ENCODE measurements at places on chromosomes 6 and 20.

DNA sequence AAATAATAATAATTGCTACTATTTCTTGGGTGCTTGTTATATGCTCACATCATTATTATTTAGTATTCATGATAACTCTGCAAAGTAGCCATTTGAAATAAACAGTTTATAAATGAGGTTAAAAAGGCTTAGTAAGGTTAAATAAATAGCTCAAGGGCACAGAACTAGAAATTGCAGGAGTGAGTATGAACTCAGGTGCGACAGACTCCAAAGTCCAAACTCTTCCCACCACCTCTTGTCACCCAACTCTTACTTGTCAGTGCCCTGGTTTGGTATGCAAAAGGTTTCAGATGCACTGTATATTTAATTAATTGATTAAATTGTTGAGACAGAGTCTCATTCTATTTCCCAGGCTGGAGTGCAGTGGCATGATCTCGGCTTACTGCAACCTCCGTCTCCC lies 20.7 kb upstream of the CDC5L start:
- DNase-seq: no peak

DNA sequence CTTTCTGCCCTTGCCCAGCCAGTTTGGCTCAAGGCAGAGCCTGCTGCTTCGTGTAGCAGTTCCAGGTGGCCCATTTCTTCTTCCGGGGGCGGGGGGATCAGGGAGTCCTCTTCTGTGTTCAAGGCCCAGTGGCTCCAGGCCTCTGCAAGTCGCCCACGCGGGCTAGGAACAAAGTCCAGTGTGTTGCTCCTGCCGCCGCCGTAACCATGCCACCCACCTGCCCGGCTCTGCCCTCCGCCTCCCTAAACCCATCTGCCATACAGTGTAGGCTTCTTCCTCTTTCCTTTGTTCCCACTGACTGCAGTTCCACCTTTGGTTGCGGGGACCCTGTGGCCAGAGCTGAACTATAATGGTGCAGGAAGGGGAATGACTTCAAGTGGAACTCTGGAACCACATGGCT lies 43.9 kb upstream of the SRF start:
- DNase-seq: no peak

DNA sequence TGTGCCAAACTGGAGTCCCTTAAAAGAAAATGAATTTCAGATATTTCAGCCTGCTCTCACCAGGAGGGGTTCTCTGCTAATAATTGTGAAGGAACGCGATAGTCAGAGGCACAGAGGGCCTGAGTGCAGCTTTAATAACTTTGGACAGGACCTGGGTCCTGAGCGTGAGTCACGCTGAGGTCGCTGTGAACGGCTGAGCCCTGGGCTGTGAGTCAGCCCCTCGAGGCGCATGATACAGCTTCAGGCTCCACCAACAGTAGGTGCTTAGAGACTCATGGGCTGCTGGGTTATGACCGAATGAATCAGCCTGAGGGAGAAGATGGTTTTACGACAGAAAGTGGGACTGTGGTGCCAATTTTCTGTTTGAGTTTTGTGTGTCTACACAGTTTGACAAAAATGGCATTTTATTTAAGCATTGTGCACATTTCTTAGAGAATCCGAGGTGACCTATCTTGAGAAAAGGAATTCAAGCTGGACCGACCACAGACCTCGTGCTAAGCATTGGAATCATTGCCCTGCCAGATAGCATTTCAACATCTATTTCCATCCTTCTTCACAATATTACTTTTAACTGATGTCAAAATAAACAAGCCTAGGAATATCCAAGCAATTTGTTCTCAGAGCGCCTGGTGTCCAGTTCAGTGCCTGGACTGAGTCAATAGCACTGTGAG lies 183.0 kb downstream of the THBS2 start:
- no peak for DNase-seq

DNA sequence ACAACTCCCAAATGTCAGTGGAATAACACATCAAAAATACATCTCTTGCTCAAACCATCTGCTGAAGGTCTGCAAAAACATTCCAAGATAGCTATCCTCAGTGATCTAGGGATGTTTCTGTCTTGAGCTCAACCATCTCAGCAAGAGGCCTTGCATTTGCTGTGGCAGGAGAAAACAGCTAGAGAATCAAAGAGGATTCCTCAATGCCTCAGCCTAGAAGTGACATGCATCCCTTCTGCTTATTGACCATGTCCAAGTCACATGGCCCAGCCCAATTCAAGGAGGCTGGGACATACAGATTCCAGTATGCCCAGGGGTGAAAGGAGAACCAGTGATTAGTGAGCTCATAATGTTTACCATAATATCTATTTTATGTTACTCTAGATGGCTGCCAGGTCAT lies 269.5 kb downstream of the PLCB1 start:
- DNase-seq: no peak

- DNase-seq: no peak
Observed at GRCh38 chr20:37389844-37390275, 43.9 kb downstream of the SRC start.

GRCh38 chr6:101490857-101491256 lies 97.3 kb downstream of the GRIK2 start:
- no peak for DNase-seq

GRCh38 chr20:59560588-59561227 lies 43.6 kb upstream of the PHACTR3 start:
- DNase-seq: no peak

DNA sequence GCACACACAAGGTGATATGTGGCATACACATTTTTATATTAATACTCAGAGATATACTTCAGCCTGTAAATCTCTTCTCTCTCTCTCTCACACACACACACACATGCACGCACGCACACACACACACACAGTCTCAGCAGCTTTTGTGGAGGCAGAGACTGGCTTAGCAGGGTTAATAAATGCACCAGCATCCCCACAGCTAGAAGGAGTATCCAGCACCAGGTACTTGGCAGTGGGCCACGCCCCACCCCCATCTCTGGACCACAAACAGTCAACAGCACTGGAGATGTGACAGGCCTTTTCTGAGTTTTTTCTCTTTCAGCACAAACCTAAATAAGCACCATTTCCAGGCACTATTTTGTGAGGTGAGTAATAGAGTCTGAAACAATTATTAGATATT lies 47.3 kb upstream of the LRFN2 start:
- DNase-seq: no peak

DNA sequence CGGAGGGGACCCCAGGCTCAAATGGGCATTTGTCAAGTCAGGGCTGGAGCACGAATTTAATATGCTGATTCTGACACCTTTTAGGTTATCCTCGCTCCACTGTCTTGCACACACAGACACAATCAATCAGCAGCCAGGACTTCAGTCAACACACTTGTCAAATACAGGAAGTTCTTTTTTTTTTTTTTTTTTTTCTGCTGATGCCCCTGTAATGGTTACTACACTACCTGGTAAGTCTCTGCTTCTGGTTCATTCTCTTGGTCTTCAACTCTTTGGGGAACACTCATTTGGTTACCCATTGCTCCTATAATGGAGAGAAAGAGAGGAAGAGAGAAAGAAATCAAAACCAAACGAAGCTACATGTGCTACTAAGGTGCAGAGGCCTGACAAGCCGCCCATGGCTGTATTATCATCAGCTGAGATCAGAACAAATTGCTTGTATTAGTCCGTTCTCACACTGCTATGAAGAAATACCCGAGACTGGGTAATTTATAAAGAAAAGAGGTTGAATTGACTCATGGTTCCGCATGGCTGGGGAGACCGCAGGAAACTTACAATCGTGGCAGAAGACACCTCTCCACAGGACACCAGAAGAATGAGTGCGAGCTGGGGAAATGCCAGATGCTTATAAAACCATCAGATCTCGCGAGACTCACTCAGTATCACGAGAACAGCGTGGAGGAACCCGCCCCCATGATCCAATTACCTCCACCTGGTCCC lies 11.8 kb downstream of the BCAS1 start:
- DNase-seq: no peak

GRCh38 chr6:73525546-73526330 lies 4.9 kb upstream of the EEF1A1 start:
- no peak for DNase-seq

- no peak for DNase-seq
Observed at GRCh38 chr6:125165256-125165655, 11.7 kb downstream of the TPD52L1 start.

DNA sequence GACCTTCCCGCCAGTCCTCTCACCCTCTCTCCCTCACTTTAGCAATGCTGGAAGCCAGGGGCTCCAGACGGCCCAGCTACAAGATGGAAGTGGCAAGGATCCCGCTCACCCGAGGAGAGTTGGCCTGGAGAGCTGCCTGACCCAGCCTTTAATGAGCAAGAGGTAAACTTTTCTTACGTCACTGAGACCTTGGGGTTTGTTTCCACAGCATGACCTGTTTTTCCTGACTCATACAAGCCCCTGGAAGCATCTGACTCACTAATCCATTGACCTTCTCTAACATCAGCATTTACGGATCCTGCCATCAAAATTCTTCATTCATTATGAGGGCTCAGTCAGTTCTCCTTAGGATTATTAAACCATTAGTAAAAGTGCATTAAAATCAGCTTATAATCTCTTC lies 120.4 kb downstream of the MYLK4 start:
- DNase-seq: no peak

- DNase-seq: no peak
Observed at GRCh38 chr6:7728855-7729590, 3.1 kb downstream of the BMP6 start.

GRCh38 chr6:17149571-17149970 lies 47.7 kb downstream of the STMND1 start:
- DNase-seq: no peak

- DNase-seq: no peak
Observed at GRCh38 chr6:15993716-15994228, 135.1 kb upstream of the MYLIP start.

GRCh38 chr20:43690943-43691598 lies 24.2 kb downstream of the MYBL2 start:
- no peak for DNase-seq

- DNase-seq: no peak
Observed at GRCh38 chr6:143585241-143585640, 73.7 kb upstream of the FUCA2 start.

DNA sequence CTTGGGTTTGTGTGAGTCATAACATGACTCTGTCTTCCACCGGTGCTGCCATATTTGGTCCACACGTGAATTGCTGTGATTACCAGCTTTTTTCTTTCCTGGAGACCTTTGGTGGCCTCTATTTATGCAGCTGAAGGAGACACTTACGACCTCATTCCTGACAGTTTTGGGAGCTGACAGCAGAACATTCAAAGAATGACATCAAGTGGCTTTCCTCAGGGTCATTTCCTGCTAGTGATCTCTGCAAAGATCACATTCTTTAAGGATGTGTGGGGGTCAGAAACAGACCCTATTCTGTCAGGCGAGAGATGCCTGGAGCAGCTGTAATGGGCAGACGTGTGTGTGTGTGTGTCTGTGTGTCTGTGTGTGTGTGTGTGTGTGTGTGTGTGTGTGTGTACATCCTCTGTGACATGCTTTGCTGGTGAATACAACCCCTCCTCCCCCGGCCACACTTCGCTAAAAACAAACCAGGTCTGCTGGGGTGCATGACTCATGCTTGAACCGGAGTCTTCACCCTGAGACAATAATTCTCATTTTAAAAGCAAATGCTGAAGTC lies 115.6 kb downstream of the TMEM170B start:
- peak; percentile 10 for DNase-seq

DNA sequence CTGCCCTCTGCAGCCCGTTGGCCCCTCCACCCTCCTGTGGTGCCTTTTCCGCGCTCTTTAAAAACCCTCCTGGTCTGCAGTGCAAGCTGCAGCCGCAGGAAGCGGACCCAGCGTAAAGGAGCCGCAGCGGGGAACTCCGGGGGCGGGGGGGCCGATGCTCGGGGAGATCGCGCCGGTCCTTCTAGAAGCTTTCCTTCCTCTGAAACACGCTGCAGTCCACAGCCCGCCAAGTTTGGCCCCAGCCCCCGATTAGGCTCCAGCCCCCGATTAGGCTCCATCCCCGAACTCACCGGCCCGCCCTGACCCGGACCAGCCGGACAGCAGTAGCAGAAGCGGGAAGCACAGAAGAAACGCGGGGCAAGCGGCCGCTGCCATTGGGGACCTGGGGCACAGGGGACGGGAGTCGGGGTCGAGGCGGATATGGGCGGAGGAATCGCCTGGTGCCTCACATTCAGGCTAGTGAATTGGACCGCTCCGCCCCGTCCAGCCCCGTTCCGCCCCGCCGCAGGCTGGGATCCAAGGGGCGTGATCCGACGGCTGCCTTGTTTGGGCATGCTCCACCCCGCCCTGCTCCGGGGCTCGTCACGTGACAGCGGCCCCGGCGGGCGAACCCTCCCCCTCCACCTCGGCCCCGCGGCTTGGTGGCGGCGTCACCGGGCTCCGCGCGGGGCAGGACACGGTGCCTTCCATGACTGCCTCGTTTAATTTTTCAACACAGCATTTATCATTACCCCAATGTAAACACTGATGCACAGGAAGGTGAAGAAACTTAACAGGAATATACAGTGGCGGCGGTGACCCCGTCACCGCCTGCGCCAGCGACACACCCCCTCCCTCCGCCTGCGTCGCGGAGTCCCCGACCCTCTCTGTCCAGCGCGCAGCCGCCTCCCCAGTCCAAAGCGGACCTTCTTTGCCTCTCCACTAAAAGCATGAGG lies 20.3 kb downstream of the RAET1L start:
- DNase-seq: peak; percentile 84

- no peak for DNase-seq
Observed at GRCh38 chr20:40682104-40682981, 6.7 kb downstream of the MAFB start.

DNA sequence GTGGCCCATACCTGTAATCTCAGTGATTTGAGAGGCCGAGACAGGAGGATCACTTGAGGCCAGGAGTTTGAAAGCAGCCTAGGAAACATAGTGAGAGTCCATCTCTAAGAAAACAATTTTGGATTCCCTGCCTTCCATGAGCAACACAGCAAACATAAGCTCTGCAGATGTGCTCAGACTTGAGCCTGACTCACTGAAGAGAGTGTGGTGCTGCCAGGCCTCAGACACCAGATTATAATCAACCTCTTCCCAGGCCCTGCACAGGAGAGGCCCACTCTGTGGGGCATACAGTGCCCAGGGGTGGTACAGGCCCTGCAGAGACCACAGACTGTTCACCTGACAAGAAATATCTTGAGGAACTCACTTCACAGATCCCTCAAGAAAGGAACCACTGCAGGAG lies 19.9 kb downstream of the HLA-DPB1 start:
- DNase-seq: no peak

DNA sequence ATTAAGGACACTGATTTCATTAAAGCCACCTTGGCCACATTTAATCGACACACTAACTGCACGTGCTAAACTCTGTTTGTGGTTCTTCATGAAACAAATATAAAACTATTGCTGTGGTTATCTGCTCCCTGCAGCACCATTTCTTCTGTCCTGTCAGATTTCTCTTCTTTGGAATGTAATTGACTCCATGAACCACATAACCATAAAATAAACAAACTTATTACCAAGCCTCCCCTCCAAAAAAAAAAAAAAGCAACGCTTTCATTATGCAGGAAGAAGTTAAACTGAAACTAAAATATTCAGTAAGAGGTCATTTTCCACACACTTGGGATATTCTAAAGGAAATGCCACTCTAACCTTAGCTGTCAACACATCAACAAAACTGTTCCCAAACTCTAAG lies 319.1 kb upstream of the NT5E start:
- DNase-seq: no peak

DNA sequence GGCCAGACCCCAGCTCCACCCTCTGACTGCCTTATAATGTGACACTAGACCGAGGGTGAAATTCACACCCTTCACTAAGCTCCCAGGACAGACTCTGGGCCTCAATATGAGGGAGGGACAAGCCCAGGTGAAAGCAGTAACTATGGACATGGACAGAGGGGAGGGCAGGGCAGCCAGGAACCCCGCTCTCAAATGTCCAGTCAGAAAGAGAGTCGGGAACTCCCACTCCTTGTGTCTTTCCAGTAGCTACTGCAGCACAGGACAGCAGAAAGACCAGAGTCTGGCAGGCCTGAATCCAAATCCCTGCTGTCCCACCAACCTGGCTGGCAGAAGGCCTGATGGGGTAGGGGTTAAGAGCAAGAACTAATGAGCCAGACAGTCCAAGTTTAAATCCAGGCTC lies 6.4 kb downstream of the C20orf96 start:
- no peak for DNase-seq
